ENCODE measurements at places on chromosomes 6 and 20.
A peak's percentile ranks its signal among the peaks of the same experiment; 100 is the strongest.

DNA sequence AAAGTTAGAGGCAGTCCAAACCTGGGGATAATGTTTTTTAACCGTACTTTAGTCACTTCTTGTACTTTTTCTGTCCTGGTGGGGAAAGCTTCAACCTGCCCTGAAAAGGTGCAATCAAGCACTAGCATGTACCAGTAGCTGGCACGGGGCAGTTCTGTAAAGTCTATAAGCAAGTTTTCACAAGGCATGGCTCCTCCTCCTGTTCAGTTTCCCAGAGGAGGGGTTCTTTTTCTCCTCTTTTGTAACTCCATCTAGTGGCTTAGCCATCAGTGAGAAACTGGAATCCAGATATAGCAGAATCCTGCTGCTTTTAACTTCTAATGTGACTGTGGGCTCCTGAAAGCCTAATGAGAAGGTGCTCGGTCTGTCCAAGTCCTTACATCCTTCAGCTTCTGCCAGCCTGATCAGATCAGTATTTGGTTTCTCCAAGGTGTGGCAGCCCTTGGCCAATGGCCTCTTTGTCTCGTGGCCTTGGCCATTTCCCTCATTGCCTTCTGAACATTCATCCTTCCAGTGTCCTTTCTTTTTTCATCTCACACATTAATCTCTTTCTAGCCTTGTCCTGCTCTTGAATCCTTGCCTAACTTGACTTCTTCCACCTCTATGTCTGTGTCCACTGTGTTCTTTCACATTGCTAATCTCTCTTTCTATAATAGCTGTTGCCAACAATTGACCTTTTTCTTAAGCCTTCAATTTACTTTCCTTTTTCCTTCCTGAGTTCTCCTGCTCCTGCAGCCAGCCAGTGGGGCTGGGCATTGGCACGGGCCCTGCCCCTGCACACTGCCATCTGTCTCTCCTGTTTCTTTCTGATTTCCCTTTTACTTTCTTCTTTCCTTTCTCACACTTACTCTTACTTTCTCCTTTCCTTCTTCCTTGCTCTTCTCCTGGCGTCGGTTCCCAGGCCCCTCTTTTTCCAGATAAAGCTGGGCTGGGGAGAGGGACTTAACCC is 222.0 kb upstream of the SYNCRIP start:
- DNase-seq: no peak

DNA sequence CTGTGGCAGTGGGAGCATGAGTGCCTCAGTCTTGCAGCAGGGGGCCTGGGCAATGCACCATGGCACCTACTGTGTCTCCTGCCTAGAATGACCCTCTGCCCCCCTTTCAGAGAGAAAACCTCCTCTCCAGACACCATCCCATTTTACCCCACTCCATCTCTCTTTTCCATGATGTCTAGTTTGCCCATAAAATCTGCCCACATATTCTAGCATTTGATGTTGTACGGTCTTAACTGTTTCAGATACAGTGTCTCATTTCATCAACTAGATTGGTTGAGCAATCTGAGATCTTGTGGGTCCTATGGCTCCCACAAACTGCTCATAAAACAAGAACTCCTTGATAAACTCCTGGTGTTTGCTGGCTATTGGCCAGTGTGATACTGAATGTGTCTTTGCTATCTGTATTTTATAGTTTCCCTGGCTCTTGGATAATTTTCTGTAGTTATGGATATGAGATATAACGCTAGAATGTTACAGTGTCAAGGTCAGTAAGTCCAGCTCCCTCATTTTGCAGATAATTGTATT is 8.1 kb downstream of the PNPLA1 start:
- DNase-seq: no peak

GRCh38 chr20:60372822-60373221 is 414.6 kb downstream of the CDH26 start:
- DNase-seq: no peak

- DNase-seq: no peak
Observed at GRCh38 chr20:62918147-62918546, 8.2 kb downstream of the DIDO1 start.

GRCh38 chr6:10800810-10801209 is 37.5 kb downstream of the MAK start:
- DNase-seq: no peak

DNA sequence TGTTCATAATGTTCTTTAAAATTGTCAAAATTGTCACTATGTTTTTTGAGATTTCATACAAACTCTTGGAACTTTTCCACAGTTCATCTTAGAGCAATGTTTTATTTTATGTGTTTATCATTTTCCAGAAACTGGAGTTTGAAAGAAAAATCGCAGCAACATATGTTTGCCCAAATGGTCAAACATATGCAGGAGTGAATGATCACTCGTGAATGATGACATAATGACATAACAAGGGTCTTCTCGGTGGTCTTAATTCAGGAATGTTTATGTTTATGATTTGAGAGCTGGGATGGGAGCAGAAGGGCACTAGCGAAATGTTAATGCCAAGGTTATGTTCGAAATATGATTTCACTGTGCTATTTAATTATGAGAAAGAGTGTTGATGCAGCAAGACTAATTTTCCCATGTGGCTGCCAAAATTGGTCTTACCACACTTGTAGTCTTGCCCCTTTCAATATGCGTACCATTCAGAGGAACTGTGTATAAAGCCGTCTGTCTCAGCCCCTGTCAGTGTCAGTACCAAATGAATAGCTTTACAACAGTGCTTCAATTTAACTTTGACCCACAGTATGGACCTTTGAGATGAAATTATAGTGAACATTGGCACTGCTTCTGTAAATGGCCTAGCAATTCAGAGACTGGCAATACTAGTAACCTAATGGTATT is 152.3 kb downstream of the CARMIL1 start:
- DNase-seq: no peak

DNA sequence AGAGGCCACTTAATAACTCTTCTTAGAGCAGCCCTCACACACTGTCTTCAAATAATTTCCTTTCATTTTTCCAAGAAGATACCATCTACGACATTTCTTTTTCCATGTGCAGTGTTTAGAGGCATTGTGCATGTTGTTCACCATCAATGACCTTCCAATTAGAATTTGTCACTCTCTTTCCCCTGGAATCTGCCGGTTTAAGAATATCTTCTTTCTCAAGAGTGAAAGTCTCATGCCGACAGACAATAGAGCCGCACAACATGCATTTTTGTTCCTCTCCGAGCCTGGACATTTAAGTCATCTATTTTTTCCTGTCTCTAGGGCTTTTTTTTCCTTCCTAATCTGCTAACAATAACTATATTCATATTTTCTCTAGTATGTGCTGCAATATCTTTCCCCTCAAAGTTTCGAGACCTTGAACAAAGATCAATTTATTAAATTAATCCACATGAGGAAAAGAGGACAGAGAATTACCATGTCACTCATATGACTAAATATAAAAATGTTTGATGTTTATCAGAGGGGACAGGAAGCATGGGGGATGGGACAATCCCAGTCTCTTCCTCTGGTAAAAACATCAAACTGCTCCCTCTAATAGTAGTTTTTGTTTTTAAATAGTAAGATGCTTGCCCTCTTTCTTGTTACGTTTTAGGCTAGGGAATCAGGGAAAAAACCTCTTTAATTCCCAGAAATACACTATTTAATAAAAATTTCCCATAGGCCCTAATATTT is 893.4 kb downstream of the C6orf118 start:
- no peak for DNase-seq

DNA sequence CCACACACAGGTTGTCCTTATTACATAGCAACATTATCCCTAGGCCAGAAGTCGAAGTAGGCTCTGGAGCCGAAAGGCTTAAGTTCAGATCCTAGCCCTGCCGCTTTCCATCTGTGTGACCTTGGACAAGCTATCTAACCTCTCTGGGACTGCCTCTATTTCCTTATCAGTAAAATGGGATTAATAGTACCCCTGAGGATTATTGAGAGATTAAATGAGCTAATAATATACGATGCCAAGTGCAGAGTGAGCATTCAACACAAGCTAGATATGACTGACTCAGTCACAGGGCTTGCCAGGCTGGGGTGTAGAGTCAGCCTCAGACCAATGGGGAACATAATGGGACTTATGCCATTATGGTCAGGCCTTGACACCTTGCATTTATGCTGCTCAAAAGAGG is 8.9 kb upstream of the SPATA2 start:
- DNase-seq: no peak

GRCh38 chr6:124747349-124747748 is 214.9 kb upstream of the RNF217 start:
- DNase-seq: no peak

- DNase-seq: no peak
Observed at GRCh38 chr6:47137073-47137472, 94.9 kb upstream of the ADGRF1 start.

- DNase-seq: no peak
Observed at GRCh38 chr6:117795234-117795633, 111.8 kb upstream of the SLC35F1 start.

GRCh38 chr6:169949511-169950097 is 198.2 kb downstream of the ERMARD start:
- DNase-seq: no peak

- no peak for DNase-seq
Observed at GRCh38 chr6:21109391-21110178, 484.0 kb upstream of the SOX4 start.

DNA sequence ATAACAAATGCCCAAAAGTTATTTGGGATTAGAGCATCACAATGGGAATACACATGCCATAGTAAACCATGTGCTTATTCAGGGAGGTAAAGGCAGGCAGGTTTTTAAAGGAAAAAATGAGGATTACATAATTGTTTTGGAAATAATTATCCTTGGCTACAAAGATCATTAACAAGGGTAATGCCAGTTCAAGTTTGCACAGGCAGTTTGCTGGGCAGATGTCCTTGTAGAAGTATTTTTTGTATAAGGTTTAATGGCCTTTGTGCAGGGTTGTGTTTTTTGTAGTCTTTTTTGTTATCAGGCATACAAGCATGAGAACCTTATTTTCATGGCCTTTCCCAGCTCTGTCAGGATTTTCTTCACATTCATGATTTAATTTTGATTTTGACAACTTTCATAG is 24.7 kb downstream of the FBXO9 start:
- no peak for DNase-seq

DNA sequence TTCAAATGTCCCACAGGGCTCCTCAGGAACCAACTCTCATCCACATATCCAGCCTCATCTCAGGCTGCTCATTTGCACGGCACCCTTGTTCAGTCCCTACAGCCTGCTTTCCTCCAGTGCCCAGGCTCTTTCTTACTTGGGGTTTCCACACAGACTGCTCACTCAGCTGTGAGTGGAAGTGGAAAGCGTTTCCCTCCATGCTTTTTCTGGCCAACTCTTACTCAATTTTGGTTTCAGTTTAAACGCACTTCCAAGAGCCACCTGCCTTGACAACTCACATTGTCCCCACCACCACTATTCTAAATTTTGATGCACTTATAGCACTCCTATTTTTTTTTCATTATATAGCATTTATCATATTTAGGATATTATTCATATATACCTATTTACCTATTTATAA is 367.1 kb downstream of the PKHD1 start:
- DNase-seq: no peak

DNA sequence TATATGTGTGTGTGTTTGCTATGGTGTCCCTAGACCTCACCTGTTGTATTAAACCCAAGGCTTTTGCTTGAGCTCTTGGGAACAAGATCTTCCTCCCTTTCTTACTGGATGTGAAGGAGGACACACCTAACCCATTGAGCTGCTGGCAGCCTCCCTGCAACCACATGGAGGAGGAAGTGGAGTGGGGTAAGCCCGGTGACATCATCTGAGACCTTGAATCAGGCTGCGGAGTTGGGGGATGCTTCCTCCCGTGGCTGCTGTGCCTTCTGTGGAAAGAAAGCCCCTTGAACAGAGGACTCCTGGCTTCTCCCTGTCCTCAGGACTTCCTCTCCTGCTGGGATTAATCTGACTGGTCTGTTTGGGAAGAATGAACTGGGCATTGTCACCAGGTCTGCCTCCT is 3.3 kb downstream of the CST11 start:
- peak; percentile 38 for DNase-seq

- DNase-seq: no peak
Observed at GRCh38 chr6:155481215-155481614, 25.6 kb upstream of the NOX3 start.

- no peak for DNase-seq
Observed at GRCh38 chr6:133207754-133208153, 33.4 kb upstream of the EYA4 start.

- DNase-seq: no peak
Observed at GRCh38 chr6:102774326-102774725, 1380.8 kb downstream of the GRIK2 start.

- DNase-seq: no peak
Observed at GRCh38 chr20:37274851-37275524, 13.4 kb upstream of the GHRH start.

- DNase-seq: no peak
Observed at GRCh38 chr6:130134582-130134981, 88.2 kb downstream of the SAMD3 start.

DNA sequence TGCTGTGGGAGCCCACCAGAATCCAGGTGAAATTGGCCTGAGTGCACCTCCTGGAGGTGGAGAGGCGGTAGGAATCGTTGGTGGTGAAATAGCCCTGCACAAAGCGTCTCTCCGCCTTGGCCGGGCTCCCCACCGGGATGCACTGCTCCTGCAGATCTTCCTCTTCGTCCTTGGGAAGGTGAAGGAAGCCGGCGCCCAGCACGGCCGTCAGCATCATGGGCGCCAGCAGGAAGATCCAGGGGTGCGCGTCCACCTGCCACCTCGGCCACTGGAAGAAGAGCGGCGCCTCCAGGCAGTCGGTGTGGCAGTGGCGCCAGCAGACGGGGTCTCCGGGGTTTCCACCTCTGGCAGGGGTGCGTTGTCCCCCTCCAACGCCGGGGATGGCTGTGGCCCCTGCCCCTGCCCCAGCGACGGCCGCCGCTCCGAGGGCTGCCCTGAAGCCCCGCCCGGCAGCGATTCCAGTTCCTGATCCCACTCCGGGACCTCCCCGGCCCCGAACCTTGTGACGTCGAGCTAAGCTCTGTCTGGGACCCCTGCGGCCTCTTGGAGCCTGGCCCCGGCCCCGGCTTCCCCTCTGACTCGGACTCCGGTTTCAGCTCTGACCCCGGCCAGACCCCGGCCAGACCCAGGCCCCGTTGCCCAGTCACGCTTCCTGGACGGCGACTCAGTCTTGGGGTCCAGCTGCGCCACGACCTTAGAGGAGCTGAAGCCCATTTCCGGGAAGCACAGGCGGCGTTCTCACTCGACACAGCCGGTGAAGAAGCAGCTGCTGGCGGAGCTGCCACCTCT is 91.9 kb downstream of the CD164 start:
- no peak for DNase-seq
